ENCODE measurements at places on chromosomes 13 and 19.
A peak's percentile ranks its signal among the peaks of the same experiment; 100 is the strongest.

DNA sequence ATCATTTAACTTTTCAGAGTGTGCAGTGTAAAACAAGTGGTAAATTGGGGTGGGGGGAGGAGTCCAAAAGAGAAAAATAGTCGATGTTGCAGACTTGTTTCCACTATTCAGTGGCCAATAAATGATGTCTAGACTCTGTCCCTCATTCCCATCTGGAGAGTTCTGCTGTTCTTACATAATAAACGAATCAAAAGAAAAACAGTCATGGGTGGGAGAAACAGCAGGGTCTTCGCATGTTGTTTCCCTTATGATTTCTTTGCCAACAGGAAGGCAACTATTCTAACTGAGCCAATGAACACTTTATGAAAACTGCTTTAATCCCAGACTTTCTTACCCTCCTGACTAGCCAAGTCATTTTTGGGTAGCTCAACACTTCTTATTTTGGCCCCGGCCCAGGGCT, 615.5 kb downstream of the FGF9 start:
- no peak for DNase-seq

DNA sequence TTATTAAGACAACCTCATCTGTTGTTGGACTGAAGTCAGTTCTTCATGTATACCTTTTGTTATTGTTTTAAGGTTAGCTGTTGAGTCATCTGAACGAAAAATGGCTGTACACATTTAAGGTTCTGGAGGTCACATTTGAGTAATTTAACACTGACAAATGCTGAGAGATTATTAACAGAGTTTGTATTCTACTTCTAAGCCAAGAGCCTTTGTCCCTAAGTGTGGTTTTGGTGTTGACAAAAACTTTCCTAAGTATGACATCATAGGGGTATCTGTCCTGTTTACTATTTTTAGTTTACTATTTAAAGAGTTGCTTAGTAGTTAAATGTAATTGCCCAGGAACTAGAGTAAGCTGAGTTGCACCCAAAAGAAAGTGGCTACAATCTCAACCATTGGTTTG, 71.9 kb downstream of the CDK8 start:
- DNase-seq, result no peak

DNA sequence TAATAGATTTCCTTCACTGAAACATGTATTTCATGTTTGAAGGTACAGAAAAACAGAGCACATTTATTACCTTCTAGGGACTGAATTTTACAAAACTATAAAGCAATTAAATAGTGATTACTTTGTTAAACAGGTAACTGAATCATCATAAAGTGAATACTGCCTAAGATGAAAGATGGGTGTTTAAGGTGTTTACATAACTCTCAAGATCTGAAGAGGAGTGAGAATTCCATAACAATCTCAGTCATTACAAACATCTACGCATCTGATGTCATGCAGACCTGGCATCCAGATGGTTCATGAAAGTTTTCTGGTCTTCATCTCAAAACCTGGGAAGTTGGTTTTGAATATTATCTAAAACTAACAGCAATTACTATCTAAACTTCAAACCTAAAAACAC, 80.4 kb downstream of the MIPEP start:
- DNase-seq, result no peak

DNA sequence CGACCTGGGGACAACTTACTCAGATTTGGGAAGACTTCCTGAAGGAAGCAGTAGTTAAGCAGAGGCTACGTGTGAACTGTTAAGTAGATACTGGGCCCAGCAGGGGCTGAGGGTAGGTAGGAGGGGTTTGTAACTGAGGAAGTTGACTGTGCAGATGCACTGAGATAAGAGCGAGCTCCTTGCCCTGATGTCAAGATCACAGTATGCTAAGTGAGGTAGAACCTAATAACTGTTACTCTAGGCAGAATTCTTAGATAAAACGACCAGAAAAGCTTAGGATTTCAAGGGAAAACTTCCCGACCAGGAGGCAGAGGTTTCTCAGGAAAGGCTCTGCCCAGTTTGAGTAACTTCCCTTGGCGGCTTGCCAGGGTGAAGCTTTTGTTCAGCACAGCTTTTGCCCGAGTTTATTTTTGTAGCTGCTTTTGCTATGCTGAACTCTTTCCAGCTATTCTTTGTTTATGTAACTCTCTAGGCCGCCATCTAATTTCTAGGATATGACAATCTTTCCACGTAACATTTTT, 632.1 kb downstream of the DIAPH3 start:
- peak; percentile 90 for DNase-seq

DNA sequence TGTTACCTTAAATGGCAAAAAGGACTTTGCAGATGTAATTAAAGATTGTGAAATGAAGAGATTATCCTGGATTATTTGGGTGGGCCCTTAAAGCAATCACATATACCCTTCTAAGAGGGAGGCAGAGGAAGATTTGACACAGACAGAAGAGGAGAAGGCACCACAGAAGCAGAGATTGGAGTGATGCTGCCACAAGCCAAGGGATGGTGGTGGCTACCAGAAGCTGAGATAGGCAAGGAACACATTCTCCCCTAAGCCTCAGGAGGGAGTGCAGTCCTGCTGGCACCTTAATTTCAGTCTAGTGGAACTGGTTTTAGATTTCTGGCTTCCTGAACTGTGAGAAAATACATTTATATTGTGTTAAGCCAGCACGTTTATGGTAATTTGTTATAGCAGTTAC, 24.2 kb downstream of the DEDD2 start:
- DNase-seq, result no peak

GRCh38 chr13:98892821-98893220, 85.0 kb downstream of the DOCK9 start:
- no peak for DNase-seq
